GM13977 (cell line): ENCODE measurements at places on chromosomes 2 and 18.

GRCh38 chr18:23401400-23402347, 51.4 kb upstream of the RIOK3 start:
- no peak for DNase-seq

DNA sequence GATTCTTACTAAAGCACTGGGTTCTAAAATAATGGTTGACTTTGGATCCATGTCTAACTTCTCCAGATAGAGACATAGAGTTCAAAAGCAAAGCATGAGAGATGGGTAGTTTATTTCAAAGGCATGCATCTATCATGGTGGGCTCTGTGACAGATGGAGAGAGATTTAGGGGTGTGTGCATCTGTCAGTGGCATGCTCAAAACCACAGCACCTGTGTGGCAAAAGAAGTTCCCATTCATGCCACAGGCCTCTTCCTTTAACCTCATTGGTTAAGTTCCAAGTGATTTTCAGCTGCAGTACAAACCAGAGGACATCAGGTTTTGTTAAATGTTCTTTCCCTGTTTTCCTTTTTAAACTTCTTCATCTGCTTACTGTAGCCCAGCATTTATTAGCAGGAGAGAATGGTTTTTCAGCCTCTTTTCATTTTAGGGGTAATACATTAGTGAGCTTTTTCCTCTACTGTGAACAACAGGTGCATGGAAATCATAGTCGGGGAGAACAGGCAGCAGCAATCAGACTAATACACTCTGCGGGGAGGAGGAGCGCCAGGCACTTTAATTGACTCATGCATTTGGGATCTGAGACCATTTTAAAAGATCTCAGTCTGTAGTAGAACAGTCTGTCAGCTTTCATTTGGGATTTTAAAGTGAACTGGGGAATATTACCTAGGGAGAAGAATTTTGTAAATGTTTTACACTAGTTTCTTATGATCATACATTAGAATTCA, 52.4 kb upstream of the UPP2 start:
- DNase-seq = no peak

DNA sequence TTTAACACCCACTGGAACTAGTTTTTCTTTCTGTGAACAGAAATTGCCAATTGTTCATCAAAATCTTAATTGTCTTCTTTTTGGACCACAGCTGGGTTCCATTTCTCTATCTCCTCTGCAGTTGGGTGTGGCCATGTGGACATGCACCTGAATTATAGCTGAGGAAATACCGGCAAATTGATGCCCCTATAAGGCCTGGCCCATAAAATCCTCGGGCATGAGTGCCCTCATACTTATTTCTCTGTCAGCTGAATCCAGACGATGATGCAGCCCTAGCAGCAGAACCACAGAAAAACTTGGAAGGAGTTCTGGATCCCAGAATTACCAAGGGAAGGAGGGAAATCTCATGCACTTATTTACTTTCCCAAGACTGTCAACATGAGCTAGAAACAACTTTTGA, 249.0 kb downstream of the CYRIA start:
- no peak for DNase-seq

DNA sequence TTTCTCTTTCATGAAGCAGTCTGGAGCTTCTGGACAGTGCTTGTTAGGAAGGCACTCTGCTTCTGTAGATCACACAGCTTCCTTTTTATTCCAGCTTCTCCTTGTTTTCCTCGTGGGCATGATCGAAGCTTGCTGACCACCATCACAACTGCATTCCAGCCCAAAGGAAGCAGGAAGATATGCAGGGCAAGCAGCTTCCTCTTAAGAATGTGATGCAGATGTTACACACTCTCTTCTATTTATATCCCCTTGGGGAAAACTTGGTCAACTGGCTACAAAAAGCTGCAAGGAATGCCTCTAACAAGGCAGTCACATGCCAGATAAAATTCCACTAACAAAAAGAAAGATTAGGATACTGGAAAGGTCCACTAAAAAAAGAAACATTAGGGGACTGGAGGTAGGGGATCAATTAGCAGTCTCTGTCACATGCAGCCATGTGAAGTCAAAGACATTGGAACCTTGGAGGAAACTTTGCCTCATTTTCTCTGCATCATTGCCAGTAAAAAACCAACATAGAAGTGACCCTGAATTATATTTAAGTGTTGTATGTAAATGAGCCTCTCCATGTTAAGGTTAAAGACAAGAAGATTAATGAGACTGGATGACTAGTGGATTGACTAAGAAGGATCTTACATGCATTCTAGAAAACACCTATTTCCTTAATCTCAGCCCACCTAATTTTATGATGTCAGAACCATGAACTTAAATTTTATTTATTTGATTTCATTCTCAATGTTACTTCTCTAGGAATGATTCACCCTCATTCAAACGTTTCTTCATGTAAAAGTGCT, 98.3 kb downstream of the NAB1 start:
- DNase-seq = no peak
